Spleen (tissue), 13 donors: ENCODE measurements at places on chromosomes 16 and 17. TPM values are rescaled to one million over a fixed set of nuclear protein-coding genes. Genes with fewer than 3 reads are reported as not detected.
A peak's percentile ranks its signal among the peaks of the same experiment; 100 is the strongest.

DNA sequence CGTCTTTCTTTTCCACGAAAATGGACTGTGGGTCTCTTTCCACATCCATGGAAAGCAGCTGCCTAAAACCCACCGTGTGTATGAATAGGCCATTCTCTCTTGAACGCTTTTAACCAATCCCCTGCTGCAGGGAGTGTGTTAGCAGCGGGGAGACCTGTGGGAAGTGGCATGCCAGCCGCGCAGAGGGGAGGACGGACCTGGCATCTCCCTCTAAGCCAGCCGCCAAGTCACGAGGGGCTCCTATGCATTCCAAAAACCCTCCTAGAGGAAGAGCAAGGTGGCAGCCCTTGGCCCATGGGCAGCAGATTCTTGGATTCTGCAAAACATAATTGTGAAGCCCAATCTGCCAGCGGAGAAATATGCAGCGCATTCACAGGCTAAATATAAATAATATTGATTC lies 15.4 kb downstream of the RBFOX3 start:
- no peaks in the 10 kb centered on the region for H3K4me1 ChIP-seq
- peaks cover 83% of the 10 kb centered on the region for H3K27me3 ChIP-seq
- H3K36me3 ChIP-seq: no peaks in the 10 kb centered on the region
- H3K4me3 ChIP-seq: no peak overlapping the region
- no peak overlapping the region for H3K27ac ChIP-seq
- DNase-seq: no peak

DNA sequence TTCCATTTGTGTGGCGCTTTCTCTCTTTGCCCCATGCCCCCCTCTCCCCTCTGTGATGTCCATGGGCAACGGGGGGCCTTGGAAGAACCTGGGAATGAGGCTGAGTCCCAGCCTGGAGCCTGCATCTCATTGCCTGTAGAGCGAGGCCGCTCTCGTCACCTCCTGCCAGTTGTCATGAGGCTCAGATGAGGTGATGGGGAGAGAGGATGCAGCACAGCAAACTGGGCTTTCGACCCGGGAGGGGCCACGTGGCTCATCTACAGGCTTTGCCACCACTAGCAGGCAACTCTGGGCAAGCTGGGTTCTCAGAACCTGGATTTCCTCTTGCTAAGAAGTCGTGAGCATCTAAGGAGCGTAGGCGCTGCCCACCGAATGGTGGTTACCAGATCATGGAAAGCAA lies 31.9 kb upstream of the CREBBP start:
- no peaks in the 10 kb centered on the region for H3K4me1 ChIP-seq
- no peaks in the 10 kb centered on the region for H3K27me3 ChIP-seq
- no peak overlapping the region for H3K4me3 ChIP-seq
- no peak overlapping the region for H3K27ac ChIP-seq

DNA sequence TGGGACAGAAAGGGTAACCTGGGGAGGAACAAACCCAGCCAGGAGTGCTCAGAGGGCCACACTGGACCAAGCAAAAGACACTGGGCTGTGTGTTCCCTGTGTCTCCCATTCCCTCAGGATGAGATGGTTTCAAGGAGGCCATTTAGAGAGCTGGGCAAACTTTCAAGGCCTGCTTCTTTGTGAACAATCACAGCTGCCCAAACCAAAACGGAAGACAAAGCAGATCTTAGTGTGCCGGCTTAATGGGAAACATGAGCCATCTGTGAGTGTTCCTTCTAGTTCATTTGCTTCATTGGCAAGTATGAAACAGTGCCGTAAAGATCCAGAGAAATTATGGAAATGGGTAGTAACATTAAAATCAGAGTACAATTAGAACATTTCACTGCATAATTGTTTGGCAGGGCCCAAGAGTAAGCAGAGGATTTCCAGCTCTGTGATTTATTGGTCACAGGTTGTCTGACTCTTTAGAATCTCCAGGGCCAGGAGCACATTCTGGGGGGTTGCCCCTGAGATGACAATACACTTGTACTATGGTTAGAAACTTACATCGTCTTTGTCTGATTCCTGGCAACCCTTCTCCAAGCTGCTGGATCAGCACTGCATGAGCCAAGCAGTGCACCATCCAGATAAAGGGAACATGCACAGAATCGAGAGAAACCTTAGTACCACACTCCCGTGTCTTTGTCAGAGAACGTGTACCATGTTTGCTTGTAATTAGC lies 412.1 kb downstream of the RBFOX1 start:
- H3K4me1 ChIP-seq: no peaks in the 10 kb centered on the region
- H3K36me3 ChIP-seq: no peaks in the 10 kb centered on the region
- no peak overlapping the region for H3K4me3 ChIP-seq
- H3K27ac ChIP-seq: no peak overlapping the region
- no peak for DNase-seq
- H3K27me3 ChIP-seq: no peaks in the 10 kb centered on the region

The TM4SF5 gene
- total RNA-seq: not detected

DNA sequence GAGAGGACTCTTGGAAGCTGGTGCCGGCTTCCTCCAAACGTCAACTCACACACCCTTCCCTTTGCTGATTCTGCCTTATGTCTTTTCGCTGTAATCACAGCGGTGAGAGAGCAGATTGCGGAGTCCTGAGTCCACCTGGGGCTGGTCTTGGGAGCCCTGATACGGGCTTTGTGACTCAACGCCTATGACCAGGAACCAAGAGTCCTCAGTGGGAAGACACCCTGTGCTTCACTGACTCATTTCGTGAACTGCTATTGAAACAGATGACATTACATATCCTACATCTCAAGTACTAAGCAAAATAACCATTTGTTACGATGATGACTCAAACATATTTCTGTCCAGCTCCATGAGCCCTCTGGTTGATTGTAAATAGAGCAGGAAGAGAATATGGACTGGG lies 90.7 kb upstream of the CREBBP start:
- no peak for DNase-seq
- no peak overlapping the region for H3K27ac ChIP-seq
- peaks cover 28% of the 10 kb centered on the region for H3K36me3 ChIP-seq
- no peak overlapping the region for H3K4me3 ChIP-seq
- no peaks in the 10 kb centered on the region for H3K4me1 ChIP-seq
- H3K27me3 ChIP-seq: no peaks in the 10 kb centered on the region

GRCh38 chr17:49104511-49105074 lies 28.0 kb upstream of the B4GALNT2 start:
- H3K4me3 ChIP-seq: no peak overlapping the region
- no peaks in the 10 kb centered on the region for H3K4me1 ChIP-seq
- no peaks in the 10 kb centered on the region for H3K36me3 ChIP-seq
- no peak for DNase-seq

DNA sequence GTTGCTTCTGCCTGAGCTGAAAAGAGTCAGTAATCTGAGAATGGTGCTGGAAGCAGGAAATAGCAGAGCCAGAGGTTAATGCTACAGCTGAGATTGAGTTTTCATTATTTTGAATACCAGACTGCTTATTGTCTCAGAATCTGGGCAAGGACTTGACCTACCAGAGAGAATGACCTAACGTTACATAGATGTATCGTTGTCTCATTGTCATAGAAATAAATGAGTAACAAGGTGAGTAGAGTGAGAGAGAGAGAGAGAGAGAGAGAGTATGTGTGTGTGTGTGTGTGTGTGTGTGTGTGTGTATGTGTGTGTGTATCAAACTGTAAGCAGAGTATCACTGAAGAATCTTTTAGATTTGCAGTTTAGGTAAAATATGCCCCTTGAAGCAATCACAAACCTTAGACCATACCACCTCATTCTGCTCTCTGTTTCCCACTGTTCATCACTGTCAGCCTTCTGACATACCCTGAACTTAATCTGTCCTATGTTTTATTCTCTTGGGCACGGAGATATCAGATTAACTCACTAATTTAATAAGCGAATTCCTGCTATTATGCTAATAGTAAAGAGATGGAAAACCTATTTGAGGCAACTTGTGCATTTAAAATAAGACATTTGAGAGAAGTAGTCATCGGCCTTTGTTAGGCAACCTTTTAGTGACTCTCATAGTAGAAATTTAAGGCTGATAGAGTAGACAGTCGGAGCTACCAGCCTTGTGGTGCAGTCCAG lies 87.8 kb downstream of the CYB561 start:
- no peaks in the 10 kb centered on the region for H3K4me1 ChIP-seq
- no peak overlapping the region for H3K27ac ChIP-seq
- no peaks in the 10 kb centered on the region for H3K27me3 ChIP-seq
- H3K4me3 ChIP-seq: no peak overlapping the region

- no peak for DNase-seq
- H3K27me3 ChIP-seq: no peaks in the 10 kb centered on the region
- H3K4me1 ChIP-seq: peaks cover 29% of the 10 kb centered on the region
- no peak overlapping the region for H3K4me3 ChIP-seq
- H3K36me3 ChIP-seq: no peaks in the 10 kb centered on the region
- H3K27ac ChIP-seq: no peak overlapping the region
Measured at GRCh38 chr17:10166176-10166935, 32.0 kb downstream of the GAS7 start.

DNA sequence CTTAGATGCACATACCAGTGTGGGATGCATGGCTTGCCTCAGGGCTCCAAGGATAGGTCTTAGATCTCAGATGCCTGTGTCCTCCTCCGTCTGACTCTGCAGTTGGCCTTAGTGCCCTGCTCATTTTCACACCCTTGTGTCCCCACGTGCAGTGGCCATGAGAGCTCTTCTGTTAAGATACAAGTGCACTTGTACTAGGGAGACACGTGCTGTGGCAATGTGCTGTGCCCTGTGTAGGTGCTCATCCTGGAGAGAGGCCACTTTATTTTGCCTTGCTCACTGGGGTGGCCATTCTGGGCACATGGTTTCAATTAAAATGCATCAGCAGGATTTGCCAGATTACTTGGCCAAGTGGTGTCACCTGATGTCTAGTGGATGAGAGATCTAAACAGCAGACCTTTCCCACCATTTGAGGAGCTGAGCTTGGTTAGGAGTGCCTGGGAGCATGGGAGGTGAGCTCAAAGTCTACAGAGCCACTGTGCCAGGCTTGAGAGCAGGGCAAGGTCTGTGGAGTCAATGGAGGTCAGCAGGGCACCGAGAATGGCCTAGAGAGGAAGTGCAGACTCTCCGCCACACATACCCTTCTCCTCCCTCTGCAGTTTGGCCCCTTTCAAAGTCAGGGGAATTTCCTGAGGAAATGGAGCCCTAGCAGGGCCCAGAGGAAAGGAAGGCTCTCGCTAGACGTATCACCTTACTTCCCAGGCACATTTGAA lies 25.2 kb upstream of the SMPD3 start:
- H3K27me3 ChIP-seq: no peaks in the 10 kb centered on the region
- no peak for DNase-seq
- H3K4me1 ChIP-seq: peaks cover 20% of the 10 kb centered on the region
- H3K27ac ChIP-seq: peak overlapping the region; percentile 12

The NHLRC4 gene
- total RNA-seq: 5.4 TPM

- H3K36me3 ChIP-seq: no peaks in the 10 kb centered on the region
- H3K27me3 ChIP-seq: no peaks in the 10 kb centered on the region
- H3K27ac ChIP-seq: no peak overlapping the region
- peak; percentile 35 for DNase-seq
Measured at GRCh38 chr16:67296420-67296819, 17.1 kb downstream of the PLEKHG4 start.

The HS3ST3A1 gene
- 14.2 TPM for total RNA-seq

DNA sequence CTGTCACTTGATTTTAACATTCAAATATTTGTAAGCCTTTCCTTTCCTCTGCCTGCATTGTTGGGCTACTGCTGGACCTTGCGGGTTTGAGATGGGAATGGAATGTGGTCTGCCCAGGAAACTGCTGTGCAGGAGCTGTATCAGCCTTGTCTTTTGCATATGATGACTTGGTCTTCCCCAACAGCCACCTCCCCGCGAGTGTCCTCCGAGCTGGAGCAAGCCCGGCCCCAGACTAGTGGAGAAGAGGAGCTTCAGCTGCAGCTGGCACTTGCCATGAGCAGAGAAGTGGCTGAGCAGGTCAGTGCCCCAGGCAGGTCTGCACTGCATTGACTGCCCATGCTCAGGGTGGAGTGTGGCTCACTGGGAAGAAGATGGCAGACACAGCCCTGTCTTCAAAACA lies 52.8 kb downstream of the B9D1 start:
- peaks cover 3% of the 10 kb centered on the region for H3K27me3 ChIP-seq
- H3K4me1 ChIP-seq: peaks cover 78% of the 10 kb centered on the region
- H3K4me3 ChIP-seq: no peak overlapping the region
- no peak overlapping the region for H3K27ac ChIP-seq

DNA sequence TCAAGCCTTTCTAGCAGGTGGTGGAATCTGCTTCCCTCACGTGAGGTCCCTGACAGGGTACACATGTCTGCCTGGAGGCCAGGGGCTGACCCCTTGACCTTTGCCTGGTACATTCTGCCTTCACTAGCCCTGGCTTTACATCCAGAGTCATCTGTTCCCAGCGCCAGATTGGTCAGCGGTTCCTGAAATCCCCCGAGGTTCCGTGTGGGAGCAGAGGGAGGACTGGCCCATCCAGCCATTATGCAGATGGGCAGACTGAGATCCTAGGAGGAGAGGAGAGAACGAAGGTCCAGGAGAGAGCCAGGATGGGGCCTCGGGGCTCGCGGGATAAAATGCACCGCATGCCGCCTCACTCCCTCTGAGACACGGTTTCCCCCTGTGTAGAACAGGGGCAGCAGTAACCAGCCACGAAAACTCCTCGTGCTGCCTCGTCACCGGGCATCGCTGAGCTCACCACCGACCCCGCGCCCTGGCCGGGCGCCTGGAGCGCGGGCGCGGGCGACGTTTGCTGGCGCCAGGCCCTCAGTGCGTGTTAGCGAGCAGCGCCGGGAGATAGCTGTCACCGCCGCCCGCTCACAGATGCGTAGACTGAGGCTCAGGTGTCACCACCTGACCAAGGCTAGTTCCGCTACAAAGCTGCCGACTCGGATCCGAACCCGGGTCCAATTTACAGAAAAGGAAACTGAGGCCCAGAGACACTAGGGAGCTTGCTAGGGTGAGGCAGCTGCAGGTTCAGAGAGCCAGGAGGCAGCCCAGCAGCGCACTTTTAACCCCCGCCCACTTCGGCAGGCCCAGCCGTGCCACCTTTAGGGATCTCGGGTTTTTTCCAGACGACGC lies 811 bp upstream of the MAP2K3 start:
- peak overlapping the region; percentile 99 for H3K4me3 ChIP-seq
- peak; percentile 91 for DNase-seq
- peak overlapping the region; percentile 95 for H3K27ac ChIP-seq
- no peaks in the 10 kb centered on the region for H3K36me3 ChIP-seq
- peaks cover 38% of the 10 kb centered on the region for H3K4me1 ChIP-seq
- no peaks in the 10 kb centered on the region for H3K27me3 ChIP-seq

DNA sequence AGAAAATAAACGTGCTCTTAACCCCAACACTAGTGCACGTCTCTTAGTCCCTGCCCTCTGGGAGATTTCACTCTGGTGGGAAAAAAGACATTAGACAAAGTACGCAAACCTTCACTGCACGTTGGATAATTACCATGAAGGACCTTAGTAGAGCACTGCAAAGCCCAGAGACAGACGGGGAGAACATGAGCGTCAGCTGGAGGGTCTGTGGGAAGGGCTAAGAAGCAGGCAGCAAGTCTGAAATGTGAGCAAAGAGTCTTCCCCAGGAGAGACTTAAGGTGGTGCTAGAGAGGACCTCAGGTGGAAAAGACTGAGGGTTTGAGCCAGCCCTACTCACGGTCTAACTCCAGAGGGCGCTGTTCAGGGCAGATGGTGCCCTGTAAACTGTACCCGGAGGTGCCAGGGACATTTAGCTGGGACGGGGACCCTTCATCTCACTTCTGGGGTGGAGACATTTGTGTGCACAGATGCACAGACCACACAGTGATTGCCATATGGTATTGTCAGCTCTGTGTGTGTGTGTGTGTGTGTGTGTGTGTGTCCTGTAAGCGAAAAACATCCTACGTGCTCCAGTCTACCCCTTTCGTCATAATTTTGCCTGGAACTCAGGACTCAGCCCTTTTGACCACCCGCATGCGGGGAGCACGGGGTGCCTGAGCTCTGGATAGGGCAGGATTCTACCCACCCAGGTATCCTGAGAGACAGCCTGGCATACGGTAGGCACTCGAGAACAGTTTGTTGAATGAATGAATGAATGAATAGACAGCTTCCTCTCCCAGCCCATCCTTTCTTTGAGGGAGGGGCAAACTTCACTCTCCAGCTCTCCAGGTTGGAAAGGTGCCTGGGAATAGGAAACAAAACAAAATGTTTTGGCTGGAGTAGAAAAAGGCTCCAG lies 10.1 kb upstream of the STAC2 start:
- H3K27me3 ChIP-seq: peaks cover 19% of the 10 kb centered on the region
- H3K36me3 ChIP-seq: no peaks in the 10 kb centered on the region
- H3K4me3 ChIP-seq: no peak overlapping the region
- DNase-seq: peak; percentile 50
